ENCODE measurements at places on chromosomes 16 and 17.

GRCh38 chr16:1098266-1098991 lies 2.4 kb upstream of the C1QTNF8 start:
- DNase-seq, result no peak

DNA sequence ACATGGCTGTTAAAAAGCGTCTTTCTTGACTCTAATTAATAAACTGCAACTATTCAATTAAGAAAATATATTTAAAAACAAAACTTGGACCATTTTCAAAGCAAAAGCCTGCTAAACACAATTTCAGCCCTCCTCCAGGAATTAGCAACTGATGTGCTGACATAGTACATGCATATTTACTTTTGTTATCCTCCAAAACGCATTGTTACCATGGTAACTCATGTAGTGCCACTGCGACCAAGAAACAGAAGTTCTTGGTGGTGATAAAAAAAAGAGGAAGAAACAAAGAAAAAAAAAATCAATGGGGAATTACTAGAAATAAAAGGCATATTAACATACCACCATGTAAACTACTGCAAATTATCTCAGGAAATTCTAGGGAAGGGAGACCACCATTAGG lies 793.4 kb upstream of the CDH8 start:
- DNase-seq, result peak; percentile 24

- peak; percentile 95 for DNase-seq
These were observed 2.5 kb downstream of the RNF166 start for GRCh38 chr16:88703486-88704309.

GRCh38 chr17:69223809-69224208 lies 4.8 kb downstream of the ABCA10 start:
- no peak for DNase-seq

DNA sequence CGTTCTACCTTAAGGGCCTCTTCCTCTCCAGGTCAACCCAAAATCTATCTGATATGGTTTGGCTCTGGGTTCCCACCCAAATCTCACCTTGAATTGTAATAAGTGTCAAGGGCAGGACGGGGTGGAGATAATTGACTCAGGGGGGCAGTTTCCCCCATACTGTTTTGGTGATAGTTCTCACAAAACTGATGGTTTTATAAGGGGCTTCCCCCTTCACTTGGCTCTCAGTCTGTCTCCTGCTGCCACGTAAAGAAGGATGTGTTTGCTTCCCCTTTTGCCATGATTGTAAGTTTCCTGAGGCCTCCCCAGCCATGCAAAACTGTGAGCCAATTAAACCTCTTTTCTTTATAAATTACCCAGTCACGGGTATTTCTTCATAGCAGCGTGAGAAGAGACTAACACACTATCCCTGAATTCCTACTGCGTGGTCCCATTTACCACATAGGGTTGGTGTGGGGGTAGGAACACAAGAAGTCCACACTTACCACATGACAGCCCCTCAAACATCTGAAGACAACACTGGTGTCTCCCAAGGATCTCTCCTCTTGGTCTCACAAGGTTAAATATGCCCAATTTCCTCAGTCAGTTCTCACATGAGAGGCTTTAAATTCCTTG lies 8.2 kb downstream of the COTL1 start:
- no peak for DNase-seq

DNA sequence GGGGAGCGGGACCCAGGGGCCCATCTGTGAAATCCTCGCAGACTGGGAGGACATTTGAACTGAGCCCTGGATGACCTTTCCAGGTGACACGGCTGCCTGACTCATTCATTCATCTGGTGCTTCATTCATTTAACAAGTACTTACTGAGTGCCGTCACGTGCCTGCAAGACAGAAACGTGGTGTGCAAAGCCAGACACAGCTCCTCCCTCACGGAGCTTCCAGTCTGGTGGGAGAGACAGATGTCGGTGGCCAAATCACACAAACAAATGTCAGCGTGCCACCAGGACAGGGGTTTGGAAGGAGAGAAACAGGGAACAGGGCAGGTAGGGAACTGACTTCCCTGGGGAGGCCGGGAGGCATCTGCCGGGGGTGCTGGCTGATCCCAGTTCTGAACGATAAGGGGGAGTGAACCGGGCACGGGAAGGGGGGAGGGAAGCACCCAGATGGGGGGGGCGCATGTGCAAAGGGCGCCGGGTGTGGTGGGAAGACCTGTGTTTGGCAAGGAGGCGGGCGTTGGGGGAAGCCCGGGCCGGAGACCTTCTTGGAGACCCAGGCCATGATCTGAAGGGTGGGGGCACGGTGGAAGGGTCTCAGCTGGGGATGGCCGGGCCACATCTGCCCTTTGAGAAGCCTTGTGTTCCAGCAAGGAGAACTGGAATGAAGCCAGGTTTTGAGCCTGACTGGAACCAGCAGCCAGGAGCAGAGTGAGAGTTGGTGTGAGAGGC lies 93.6 kb upstream of the CIBAR2 start:
- DNase-seq, result no peak

GRCh38 chr16:3837851-3838586 lies 42.5 kb downstream of the CREBBP start:
- no peak for DNase-seq

GRCh38 chr17:81906476-81907218 lies 4.6 kb downstream of the PCYT2 start:
- no peak for DNase-seq

DNA sequence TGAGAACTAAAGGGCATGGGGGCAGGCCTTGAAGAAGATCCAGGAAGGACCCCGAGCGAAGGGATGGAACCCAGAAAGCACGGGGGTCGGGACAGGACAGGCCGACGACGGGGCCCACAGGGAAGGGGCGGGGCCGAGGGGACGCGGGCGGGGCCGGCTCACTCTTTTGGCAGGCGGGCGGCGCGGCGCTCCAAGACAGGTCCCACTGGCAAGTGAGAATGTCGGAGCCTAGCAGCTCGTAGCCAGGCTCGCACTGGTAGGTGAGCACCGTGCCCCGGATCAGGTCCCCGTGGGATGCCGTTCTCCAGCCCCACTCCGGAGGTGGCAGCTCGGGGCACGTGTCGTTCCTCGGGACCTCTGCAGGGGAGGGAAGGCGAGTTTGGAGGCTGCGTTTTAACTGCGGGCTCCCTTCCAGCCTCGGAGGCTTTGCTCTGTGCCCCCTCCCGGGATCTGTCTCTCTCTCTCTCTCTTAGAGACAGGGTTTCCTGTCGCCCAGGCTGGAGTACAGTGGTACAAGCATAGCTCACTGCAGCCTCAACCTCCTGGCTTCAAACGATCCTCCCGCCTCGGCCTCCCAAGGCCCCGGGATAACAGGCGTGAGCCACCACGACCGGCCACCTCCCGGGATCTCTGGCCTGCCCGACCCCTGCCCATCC lies 13.7 kb upstream of the CDIPT start:
- peak; percentile 25 for DNase-seq

- no peak for DNase-seq
These were observed 1.2 kb downstream of the GID4 start for GRCh38 chr17:18040261-18040858.

DNA sequence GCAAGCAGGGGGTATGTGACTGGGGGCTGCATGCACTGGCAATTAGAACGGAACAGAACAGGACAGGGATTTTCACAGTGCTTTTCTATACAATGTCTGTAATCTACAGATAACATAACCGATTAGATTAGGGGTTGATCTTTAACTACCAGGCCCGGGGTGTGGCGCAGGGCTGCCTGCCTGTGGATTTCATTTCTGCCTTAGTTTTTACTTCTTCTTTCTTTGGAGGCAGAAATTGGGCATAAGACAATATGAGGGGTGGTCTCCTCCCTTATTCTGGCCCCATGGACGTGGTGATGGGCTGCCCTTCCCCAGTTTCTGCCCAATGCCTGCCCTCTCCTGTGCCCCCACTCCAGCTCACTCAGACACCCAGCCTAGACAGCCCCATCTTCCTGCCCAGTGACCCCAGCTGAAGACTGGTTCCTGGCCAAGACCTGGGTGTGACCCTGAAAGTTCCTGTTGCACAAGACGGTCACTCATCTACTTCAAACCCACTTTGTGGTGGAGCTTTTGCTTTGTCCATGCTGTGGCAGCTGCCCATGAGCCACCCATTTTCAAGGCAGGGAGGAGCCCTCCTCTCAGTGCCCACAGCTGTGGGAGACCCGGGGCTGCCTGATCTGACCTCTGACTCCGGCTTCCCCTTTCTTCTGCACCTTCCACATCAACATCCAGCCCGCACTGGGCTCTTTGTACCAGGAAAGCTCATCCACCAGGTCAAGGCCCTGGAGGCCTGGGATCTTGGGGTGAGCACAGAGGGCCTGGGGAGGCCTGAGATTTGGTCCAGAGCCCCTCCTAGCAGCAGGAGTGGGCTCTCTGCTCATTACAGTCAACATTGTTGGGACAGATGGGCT lies 18.6 kb downstream of the ALOX12B start:
- peak; percentile 73 for DNase-seq

DNA sequence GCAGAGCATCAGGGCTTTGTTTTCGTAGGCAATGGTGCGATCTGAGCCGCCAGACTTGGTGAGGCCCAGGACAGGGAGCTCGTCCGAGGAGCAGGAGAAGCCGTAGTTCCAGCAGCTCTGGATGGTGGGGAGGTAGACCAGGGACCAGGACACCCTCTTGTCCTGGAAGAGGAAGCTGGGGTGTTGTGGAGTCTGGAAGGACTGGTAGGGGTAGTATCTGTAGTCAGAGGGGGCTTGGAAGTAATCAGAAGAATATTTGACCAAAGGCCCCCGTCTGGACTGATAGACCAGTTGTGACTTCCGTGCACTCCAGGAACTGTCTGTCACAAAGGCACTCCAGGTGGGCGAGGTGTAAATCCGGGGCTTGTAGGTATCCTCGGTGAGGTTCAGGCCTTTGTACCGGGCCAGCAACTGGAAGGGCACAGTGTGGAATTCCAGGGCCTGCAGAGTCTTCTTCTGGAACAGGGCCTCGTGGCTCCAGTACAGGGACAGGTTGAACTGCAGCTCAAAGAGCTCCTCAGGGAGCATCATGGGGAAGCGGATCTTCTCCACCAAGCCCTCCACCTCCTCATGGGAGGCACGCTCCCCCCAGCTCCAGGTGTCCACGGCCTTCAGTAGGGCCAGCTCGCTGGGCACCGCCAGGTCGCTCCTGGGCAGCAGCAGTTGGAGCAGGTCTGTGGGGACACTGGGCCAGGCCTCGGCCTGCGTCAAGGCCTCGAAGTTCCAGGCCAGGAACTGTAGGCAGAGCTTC lies 7.8 kb downstream of the LGALS3BP start:
- no peak for DNase-seq

GRCh38 chr17:80948019-80948975 lies 43.3 kb upstream of the CHMP6 start:
- no peak for DNase-seq

GRCh38 chr17:4109449-4109848 lies 33.4 kb downstream of the ZZEF1 start:
- DNase-seq, result no peak

GRCh38 chr17:62032480-62032879 lies 32.6 kb downstream of the MED13 start:
- no peak for DNase-seq

GRCh38 chr17:17087424-17088015 lies 45.3 kb downstream of the MPRIP start:
- DNase-seq, result no peak

GRCh38 chr17:80315517-80316182 lies 55.0 kb downstream of the RNF213 start:
- DNase-seq, result no peak

DNA sequence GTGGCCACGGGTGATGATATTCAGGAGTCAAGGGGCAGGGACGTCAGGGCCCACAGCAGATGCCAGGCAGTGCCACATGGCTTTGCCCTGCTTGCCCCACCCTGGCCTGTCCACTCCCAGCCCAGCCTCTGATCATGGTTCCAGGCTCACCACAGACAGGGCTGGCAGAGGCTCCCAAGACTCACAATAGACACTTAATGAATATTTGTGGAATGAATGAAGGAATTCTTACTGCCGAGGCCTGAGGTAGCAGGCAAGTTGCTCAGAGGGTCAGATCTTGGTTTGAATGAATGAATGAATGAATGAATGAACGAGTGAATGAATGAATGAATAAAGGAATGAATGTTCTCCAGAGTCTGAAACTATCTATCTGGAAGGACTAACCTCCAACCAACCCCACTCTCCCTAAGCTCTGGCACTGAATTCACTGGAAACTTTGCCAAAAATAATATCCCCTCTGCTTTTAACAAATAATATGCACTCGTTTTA lies 60.9 kb downstream of the RAI1 start:
- no peak for DNase-seq

- peak; percentile 41 for DNase-seq
These were observed 99.9 kb downstream of the EFCAB13 start for GRCh38 chr17:47423406-47424295.

DNA sequence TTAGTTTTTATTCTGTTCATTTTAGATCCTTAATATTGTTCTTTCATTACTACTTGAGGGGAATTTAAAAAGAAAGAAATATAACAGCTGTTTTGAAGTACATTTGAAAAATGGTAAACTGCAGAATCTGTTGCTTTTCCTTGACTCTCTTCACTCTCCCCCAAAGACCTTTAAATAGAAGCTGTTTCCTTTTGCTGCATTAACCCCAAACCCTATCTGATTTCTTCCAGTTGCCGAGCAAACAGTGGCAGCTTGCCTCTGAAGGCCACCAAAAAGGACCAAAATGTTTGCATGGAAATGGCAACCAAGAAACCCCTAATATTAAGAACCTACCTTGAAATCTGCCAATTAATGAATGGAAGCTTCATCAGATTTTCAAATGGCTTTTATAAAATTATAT lies 37.1 kb downstream of the PRKCA start:
- DNase-seq, result peak; percentile 56

DNA sequence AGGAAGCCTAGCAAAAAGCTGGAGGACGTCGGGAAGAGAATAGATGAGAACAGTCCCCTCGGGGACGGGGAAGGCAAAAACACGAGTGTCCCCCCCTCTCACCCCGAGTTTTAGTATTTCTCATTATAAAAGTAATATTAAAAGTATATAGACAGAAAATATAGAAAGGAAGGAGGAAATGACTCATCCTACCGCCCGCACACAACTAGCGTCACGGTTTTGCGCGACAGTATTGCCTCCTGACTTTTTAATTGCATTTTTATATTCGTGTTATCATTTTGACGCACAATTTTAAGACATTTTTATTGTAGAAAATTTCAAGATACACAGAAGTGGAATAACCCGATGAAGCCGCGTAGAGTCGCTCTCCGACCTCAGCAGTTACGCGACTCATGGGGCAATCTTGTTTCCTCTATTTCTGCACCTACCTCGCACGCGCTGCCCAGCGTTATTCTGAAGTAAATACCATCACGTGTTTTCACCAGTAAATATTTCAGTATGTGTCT lies 652 bp upstream of the SLC25A19 start:
- peak; percentile 93 for DNase-seq

- no peak for DNase-seq
These were observed 240.3 kb upstream of the TBX2 start for GRCh38 chr17:61159221-61159814.

GRCh38 chr17:12085076-12085949 lies 64.6 kb downstream of the MAP2K4 start:
- peak; percentile 14 for DNase-seq

- DNase-seq, result no peak
These were observed 226.8 kb downstream of the CHD9NB start for GRCh38 chr16:52825892-52826291.

GRCh38 chr17:16199093-16199492 lies 16.2 kb downstream of the NCOR1 start:
- DNase-seq, result peak; percentile 78

Data from hematopoietic multipotent progenitor cell treated with erythropoietin and hydrocortisone succinate and interleukin-3 and kit ligand, for 4 days (in vitro differentiated cells).